Chondrocyte (in vitro differentiated cells): ENCODE measurements at places on chromosomes 1 and 21. TPM values are rescaled to one million over a fixed set of nuclear protein-coding genes. Genes with fewer than 3 reads are reported as not detected.

Gene PTCH2
- total RNA-seq: 1.3 to 2.0 TPM (median 1.3 TPM) in 3 replicates

Gene TFF2
- not detected in 3 replicates for total RNA-seq

Gene COL11A1
- total RNA-seq: 1,010 to 1,354 TPM (median 1,042 TPM) in 3 replicates

Gene HSD3B1
- total RNA-seq: not detected in 3 replicates

Gene PLA2G2C
- total RNA-seq: not detected in 3 replicates

Gene HUNK
- 0.92 to 1.7 TPM (median 1.6 TPM) in 3 replicates for total RNA-seq

Gene TYW3
- total RNA-seq: 3.6 to 7.3 TPM (median 4.3 TPM) in 3 replicates

Gene FCRL4
- not detected in 3 replicates for total RNA-seq

Gene KLHDC7A
- 0.07 to 0.08 TPM in 2 of 3 replicates, not detected in the other for total RNA-seq

Gene SPRR1A
- total RNA-seq: not detected in 3 replicates

Gene F11R
- 0.54 to 0.90 TPM (median 0.68 TPM) in 3 replicates for total RNA-seq

Gene KLF18
- not detected in 3 replicates for total RNA-seq

Gene DEPDC1
- total RNA-seq: 4.3 to 5.2 TPM (median 4.7 TPM) in 3 replicates

Gene RNU1-4
- 1,438 to 1,620 TPM (median 1,579 TPM) in 3 replicates for total RNA-seq
